Body of pancreas (tissue), 4 donors: ENCODE measurements at places on chromosomes 11 and 22. TPM values are rescaled to one million over a fixed set of nuclear protein-coding genes. Genes with fewer than 3 reads are reported as not detected.

Gene GP1BB
- total RNA-seq = 6.2 TPM

DNA sequence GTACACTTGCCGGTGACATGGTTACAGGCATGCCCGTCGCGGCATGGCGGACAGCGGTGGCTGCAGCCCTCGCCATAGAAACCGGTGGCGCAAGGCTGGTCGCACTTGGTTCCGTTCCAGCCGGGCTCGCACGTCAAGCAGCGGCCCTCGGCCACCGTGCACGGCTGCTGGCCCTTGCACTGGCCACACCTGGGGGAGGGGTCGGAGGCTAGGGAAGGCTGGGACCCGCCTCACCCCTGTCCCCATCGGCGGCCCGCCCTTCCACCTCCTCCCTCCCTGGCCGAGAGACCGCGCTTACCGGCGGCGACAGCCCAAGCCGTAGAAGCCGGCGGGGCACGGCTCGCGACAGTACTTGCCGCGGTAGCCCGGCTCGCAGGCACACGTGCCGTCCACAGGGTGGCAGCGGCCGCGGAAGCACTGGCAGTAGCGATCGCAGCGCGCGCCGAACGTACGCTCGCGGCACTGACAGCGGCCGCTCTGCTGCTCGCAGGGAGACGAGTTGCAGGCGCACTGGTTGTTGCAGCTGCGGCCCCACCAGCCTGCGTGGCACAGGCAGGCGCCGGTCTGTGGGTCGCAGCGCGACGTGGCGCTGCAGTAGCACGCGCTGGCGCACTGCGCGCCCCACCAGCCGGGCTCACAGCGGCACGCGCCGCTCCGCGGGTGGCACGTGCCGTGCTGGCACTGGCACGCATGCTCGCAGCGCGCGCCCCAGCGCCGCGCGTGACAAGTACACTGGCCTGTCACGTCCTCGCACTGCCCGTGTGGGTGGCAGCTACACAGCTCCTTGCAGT, 6.7 kb downstream of the SCARF2 start:
- H3K4me1 ChIP-seq = peaks cover 33% of the 10 kb centered on the region
- no peak overlapping the region for H3K4me3 ChIP-seq
- H3K36me3 ChIP-seq = no peaks in the 10 kb centered on the region
- peak; percentile 67 for DNase-seq
- H3K27ac ChIP-seq = no peak overlapping the region
- H3K27me3 ChIP-seq = no peaks in the 10 kb centered on the region

- no peak for DNase-seq
- H3K4me3 ChIP-seq = no peak overlapping the region
- no peak overlapping the region for H3K27ac ChIP-seq
- H3K36me3 ChIP-seq = no peaks in the 10 kb centered on the region
- no peaks in the 10 kb centered on the region for H3K27me3 ChIP-seq
- no peaks in the 10 kb centered on the region for H3K4me1 ChIP-seq
Observed at GRCh38 chr11:134581121-134581626, 169.1 kb upstream of the B3GAT1 start.

- no peak overlapping the region for H3K27ac ChIP-seq
- no peaks in the 10 kb centered on the region for H3K36me3 ChIP-seq
- H3K4me1 ChIP-seq = peaks cover 30% of the 10 kb centered on the region
- no peak for DNase-seq
Observed at GRCh38 chr11:129455756-129456655, 80.4 kb downstream of the BARX2 start.

- H3K36me3 ChIP-seq = no peaks in the 10 kb centered on the region
- no peak overlapping the region for H3K4me3 ChIP-seq
- peak overlapping the region; percentile 28 for H3K27ac ChIP-seq
- no peaks in the 10 kb centered on the region for H3K27me3 ChIP-seq
Observed at GRCh38 chr22:23401910-23402274, 178.2 kb downstream of the IGLL1 start.

GRCh38 chr11:102158164-102158735, 48.0 kb downstream of the YAP1 start:
- H3K27ac ChIP-seq = no peak overlapping the region
- H3K4me1 ChIP-seq = peaks cover 16% of the 10 kb centered on the region
